Right lobe of liver (tissue), 6 donors: ENCODE measurements at places on chromosomes 3 and 15. TPM values are rescaled to one million over a fixed set of nuclear protein-coding genes. Genes with fewer than 3 reads are reported as not detected.

DNA sequence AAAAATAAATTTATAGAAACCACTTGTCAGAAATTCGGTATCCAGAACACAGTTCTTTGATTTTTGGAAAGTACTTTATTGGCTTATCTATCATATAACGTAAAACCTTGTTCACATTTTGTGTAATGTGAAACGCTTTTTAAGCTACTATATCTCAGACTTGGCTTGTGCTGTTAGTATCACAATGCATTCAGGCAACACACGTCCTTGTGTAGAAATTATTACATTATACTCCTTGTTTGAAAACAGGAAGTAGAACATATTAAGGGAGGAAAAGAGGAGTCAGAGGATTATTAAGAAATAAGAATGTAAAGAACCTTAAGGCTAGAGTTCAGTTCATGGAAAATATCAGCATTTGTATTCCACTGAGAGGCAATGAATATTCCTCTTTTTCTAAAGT lies 1.6 kb downstream of the DNAJC13 start:
- DNase-seq = no peak

GRCh38 chr15:45588219-45588875 lies 1.2 kb downstream of the BLOC1S6 start:
- DNase-seq = no peak

DNA sequence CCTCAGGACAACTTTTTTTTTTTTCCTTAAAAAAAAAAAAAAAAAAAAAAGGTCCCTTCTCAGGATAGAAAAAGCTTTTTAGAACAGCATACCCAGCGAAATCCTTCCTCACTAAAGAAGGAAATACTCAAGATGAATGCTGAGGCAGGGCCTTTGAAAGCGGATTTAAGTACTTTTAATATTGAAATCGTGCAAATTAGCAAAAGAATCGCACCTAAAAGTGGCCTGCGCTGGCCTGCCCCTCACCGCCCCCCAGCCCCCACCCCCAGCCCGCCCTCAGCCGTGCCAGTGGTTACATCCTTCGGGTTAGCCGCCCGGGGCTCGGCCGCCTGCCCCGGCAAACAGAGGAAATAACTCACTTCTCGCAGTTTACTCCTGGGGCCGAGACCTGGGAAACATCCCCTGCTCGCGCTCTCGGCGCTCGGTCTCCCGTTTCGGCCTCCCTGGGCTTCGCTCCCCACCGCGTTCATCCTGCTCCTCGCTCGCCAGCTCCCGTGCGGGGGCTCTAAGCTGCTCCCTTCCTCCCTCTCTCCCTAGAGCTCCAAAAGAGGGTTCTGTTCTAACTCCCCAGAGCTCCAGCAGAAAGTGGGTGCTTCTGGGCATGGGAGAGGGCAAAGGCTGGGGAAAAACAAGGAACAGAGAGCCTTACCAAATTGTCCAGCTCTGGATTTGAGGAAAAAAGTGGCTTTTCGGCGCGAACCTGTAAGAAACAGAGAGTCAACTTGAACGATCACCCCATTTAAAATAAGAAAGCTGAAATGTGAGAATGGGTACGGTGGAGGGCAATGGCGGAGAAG lies 5.2 kb downstream of the MEIS2 start:
- no peak for DNase-seq

DNA sequence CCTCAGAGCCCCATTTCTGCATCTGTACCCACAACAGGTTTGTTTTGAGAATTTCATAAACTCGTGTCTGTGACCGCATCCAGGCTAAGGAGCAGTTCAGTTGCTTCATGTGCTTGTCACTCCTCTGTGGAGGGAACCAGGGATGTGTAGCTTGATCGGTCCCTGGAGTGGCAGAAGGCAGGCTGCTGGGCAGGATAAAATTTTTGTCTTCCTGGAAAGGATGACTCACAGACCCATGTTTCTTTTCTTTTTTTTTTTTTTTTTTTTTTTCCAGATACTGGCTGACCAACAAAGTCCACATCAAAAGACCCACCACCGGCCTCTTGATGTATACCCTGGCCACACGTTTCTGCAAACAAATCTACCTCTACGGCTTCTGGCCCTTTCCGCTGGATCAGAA lies 70.1 kb downstream of the ST8SIA2 start:
- DNase-seq = no peak

DNA sequence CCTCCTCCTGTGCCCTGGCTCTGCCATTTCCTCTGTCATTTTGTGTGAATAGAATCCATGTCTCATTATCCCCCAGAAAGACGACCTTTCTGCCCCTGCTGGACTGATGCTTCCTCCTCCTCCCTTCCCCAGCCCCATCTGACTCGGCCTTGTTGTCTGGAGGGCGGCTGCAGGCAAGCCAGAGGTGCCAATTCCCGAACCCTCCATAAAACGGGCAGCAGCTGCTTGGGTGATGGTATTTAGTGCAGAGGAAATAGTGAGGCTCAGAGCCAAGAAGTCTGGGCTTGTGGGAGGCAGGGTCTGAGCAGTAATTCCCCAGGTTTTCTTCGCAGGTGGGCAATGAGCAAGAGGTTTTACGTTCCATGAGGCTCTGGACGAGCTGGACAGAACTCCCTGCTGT lies 71.2 kb downstream of the ITGA11 start:
- no peak for DNase-seq

DNA sequence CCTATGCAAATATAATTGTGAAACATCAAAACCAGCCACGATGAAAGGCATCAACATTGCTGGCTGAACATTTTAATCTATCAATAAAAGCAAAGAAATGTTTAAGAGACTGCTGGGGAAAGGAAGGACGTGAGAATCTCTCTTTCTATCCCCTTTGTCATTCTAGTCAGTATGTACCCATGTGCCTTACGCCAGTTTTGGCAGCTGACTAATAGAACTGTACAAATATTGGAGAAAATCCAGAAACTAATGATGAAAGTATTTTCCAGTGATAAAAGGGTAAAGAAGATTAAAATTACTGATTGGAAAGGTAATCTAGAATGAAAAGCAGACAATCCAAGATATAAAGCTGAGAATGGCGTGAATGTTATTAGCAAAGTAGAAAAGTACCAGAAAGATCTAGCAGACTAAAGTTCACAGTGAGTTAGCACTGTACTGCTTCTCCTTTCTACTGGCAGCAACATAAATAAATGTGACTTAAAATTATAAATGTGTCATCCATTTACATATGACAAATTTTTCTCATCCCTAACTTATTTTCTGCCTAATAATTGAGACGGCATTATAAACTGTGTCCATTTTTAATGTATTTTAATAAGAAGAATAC lies 401.9 kb upstream of the CNTN4 start:
- no peak for DNase-seq

GRCh38 chr3:183895296-183895695 lies 10.6 kb upstream of the PARL start:
- no peak for DNase-seq

GRCh38 chr3:47855461-47856383 lies 52.8 kb downstream of the DHX30 start:
- no peak for DNase-seq

DNA sequence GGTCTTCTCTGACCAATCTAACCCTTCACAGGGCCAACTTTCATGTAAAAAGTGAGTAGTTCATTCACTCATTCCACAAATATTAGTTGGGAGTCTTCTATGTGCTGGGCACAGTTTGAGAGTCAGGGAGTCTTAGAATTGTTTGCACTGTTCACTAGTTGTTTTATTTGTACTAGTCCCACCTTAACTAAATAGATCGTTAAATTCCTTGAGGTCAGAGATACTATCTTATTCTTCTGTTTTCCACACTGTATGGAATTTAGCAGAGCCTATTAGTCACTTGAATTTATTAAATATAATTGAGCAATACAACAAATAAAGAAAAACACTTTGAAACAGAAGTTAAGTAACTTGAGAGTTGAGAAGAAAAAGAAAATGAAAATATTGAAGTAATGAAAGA lies 40.8 kb upstream of the SPTSSB start:
- no peak for DNase-seq

- no peak for DNase-seq
Observed at GRCh38 chr15:29812384-29812694, 9.9 kb downstream of the TJP1 start.

Gene PLCL2
- total RNA-seq = 6.5 TPM

DNA sequence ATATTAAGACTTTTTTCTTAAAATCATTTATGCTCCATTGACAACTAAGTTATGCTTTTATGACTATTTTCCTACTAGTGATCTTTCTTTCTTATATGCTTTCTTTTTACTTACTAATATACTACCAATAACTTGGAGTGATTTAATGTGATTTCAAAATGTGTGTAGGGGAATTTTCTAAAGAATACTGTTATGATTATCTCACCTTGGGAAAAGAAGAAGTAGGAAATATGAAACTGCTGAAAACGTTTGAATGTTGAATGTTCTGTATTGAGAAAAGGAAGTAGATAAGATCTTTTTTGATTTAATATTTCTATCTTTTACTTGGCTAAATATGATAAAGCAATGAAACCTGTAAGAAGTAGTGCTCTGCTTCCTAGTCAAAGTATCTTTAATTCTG lies 7.8 kb upstream of the CD200R1 start:
- no peak for DNase-seq

GRCh38 chr15:89828281-89829145 lies 13.9 kb upstream of the ANPEP start:
- DNase-seq = peak; percentile 95

DNA sequence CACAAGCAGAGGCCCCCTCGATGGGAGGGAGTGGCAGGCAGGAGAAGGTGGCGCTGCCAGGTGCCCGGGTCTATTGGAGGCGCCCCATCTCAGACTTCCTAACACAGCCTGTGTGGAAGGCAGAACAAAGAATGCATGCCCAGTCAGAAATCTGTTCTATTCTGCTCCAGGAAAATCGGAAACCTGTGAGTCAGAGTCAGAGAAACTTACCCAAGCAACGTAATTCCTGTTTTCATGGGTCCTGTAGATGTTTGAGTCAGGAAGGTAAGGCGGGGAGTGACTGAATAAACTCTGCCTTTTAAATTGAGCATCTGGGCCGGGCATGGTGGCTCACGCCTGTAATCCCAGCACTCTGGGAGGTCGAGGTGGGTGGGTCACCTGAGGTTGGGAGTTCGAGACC lies 13.7 kb downstream of the MAP6D1 start:
- DNase-seq = no peak

- DNase-seq = no peak
Observed at GRCh38 chr15:73782344-73782959, 29.3 kb upstream of the INSYN1 start.

GRCh38 chr3:197908957-197909701 lies 40.9 kb upstream of the RPL35A start:
- no peak for DNase-seq

Gene ANKUB1
- total RNA-seq = not detected

GRCh38 chr3:136559896-136560295 lies 192.3 kb downstream of the STAG1 start:
- DNase-seq = no peak

GRCh38 chr15:53869044-53869805 lies 109.0 kb upstream of the UNC13C start:
- no peak for DNase-seq

Gene MAP1A
- total RNA-seq = 0.29 TPM

Gene IL16
- 2.0 TPM for total RNA-seq

Gene SAMMSON
- not detected for total RNA-seq

DNA sequence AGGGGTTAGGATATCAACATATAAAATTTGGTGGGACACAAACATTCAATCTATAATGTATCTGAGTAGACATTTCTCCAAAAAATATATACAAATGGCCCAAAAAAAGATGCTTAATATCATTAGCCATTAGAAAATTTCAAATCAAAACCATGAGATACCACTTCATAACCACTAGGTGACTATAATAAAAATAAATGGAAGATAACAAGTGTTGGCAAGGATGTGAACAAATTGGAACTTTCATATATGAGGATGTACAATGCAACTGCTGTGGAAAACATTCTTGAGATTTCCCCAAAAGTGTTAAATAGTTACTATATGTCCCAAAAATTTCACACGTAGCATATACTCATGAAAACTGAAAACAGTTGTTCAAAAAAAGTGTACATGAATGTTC lies 36.5 kb upstream of the WNT7A start:
- no peak for DNase-seq

DNA sequence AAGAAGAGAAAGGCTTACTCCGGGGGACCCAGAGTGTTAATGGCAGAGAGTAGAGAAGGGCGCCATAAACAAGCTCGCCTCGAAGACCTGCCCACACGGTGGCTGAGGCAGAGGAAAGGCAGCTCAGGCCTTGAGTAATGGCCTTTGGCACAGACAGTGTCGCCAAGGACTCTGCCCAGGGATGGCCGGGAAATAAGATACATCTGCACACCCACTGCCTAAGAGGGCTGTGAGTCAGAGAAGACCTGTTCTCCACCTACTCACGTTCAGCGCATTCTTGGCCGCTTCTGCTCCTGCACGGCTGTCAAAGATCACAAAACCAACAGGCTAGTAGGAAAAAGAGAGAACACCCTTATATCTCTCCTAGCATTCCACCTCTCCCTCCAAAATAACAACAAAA lies 26.2 kb downstream of the RBPMS2 start:
- DNase-seq = no peak

GRCh38 chr3:38558864-38559263 lies 62.7 kb downstream of the EXOG start:
- DNase-seq = no peak

- DNase-seq = no peak
Observed at GRCh38 chr15:56913670-56914069, 4.8 kb upstream of the TCF12 start.

GRCh38 chr3:87260270-87260669 lies 16.1 kb downstream of the POU1F1 start:
- no peak for DNase-seq

GRCh38 chr3:46114323-46114988 lies 87.2 kb upstream of the XCR1 start:
- DNase-seq = no peak

Gene PCCB
- total RNA-seq = 90.6 TPM

DNA sequence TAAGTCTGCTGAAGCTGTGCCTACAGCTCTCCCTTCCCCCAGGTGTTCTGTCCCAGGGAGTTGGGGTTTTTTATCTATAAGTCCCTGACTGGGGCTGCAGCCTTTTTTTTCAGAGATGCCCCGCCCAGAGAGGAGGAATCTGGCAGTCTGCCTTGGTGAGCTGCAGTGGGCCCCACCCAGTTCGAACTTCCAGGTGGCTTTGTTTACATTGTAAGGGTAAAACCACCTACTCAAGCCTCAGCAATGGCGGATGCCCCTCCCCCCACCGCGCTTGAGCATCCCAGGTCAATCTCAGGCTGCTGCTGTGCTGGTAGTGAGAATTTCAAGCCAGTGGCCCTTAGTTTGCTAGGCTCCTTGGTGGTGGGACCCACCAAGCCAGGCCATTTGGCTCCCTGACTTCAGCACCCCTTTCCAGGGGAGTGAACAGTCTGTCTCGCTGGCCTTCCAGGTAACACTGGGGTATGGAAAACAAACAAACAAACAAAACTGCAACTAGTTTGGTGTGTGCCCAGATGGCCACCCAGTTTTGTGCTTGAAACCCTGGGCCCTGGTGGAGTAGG lies 189.4 kb downstream of the MFSD1 start:
- no peak for DNase-seq

- DNase-seq = no peak
Observed at GRCh38 chr3:105254154-105254553, 112.6 kb upstream of the ALCAM start.

Gene TUBGCP4
- 14.0 TPM for total RNA-seq

Gene RYR3
- not detected for total RNA-seq

Gene SUCNR1
- 2.4 TPM for total RNA-seq

Gene REC114
- total RNA-seq = not detected

GRCh38 chr15:69891070-69891536 lies 206.6 kb downstream of the TLE3 start:
- DNase-seq = no peak

Gene ZBTB38
- 29.4 TPM for total RNA-seq
